Retinal pigment epithelial cell (primary cell): ENCODE measurements at places on chromosomes 6 and 20.

DNA sequence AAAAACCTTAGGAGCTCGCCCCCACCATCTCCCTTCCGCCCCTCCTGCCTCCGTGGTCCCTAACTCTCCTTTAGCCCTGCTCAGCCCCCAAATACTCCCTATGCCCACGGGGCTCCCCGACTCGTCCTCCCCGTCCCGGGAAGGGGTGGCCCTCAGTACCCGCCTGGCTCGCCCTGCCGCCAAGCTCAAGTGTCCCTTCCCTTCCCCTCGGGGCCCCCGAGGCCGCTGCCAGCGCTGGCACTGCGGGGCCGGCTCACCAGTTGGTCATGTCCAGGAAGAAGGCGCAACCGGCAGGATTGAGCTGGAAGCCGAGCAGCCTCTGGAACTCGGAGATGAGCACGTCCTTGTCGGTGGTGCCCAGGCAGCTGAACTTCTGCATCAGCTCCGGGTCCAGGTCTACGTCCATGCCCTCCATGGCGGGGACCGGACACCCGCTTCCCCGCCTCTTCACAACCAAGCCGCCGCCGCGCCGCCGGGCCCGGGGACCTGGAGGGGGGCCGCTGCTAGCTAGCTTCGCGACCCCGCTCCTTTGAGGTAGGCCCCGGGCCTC, 303 bp downstream of the ILRUN start:
- DNase-seq: no peak

DNA sequence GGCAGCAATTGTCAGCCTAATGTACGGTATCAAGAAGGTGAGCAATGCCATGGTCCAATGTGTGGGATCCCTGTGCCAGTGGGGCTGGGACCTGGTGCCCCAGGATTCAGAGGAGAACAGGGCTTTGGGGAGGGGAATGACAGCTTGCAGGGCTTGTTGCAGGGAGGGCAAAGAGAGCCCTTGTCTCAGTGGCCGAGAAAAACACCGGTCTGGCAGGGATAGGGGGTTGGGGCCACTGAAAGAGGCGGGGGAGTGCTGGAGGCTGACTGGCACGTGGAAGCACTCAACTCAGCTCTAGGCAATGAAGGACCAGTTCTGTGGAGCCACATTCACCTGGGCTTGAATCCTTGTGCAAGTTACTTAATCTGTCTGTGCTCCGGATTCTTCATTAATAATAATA, 3.5 kb upstream of the MUCL3 start:
- DNase-seq: no peak

- no peak for DNase-seq
Observed at GRCh38 chr6:3739311-3739897, 12.1 kb downstream of the PXDC1 start.

GRCh38 chr6:118335325-118335816, 212.7 kb upstream of the PLN start:
- no peak for DNase-seq

DNA sequence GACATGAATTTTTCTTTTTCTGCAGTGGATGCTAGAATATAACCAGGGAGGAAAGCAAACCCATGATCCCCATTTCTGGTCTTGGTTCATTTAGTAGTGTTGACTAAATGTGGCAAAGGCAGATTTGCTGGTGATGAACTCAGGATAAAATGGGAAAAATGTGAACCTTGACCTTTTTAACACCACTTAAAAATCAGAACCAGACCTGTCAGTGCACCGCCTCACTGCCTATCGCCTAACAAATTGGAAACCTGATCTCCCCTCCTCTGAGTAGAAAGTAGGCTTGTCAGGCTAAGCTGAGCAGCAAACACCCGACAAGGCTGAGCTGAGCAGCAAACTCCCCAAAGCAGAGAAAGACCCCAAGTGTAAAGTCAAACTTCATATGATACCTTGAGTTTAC, 254.8 kb downstream of the FOXC1 start:
- DNase-seq: no peak

DNA sequence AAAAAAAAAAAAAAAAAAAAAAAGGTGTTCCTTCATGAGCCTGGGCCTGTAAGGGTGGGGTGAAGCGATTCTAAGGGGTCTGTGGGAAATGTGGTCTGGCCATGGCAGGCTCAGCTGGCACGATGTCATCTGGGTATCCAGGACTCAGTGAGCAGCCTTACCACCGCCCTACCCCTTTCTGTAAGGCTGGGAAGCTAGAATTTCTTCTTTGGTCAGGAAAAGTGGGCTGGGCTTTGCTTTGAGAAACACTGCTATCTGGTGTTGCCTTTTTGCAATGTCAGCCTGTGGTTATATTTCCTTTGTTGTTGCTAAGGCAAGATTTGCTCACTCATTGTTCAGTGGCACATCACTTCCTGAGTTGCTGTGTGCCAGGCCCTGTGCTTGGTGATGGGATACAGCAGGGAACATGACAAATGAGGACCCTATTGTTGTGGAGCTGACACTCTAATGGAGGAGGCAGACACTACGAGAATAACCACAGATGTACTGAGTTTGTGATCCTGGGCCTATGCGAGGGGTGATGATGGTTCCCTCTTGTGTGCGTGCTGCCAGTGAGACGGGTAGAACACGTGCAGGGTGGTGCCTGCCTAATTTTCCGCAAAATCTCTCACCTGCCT, 45.9 kb upstream of the ZNFX1 start:
- DNase-seq: no peak

GRCh38 chr6:45265246-45265645, 62.9 kb upstream of the RUNX2 start:
- no peak for DNase-seq

DNA sequence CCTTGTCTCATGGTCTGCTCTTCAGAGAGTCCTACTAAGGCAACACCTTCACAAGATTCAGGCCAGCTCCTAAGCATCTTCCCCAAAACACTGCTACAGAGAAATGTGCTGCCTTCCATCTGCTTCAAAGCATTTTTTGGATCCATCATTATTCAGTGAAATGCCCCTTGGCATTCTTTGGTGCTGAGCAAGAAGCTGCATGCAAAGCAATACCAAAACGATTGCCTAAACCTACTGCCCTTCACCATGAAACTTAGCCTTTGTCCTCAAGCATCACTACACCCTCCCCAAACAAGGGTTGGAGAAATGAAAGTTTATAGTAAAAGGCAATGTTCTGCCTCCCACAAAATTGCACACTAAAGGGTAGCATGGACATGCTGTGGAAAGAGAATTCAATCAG, 93.5 kb downstream of the SNAP25 start:
- no peak for DNase-seq

GRCh38 chr20:4243071-4243470, 227.7 kb upstream of the RNF24 start:
- DNase-seq: no peak

DNA sequence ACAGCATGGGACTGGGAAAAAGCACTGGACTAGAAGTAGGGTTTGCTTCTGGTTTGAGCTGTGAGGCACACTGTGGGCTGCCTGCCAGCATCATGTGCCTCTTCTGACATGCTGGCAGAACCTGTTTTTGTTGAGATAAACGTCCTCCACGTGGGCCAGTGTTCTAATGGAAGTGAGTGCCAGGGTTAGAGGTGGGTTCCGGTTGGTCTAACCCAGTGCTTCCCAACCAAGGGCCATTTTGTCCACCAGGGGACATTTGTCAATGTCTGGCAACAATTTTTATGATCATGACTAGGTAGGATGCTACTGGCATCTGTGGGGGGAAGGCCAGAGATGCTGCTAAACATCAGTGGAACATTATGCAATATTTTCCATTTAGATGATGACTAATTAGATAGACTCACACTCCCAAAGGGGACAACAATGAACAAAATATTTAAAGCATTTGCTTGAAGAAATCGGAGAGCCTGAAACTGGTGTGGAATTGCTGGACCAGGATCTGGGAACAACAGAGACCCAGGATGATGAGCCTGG, 7.8 kb upstream of the APMAP start:
- DNase-seq: peak; percentile 28

DNA sequence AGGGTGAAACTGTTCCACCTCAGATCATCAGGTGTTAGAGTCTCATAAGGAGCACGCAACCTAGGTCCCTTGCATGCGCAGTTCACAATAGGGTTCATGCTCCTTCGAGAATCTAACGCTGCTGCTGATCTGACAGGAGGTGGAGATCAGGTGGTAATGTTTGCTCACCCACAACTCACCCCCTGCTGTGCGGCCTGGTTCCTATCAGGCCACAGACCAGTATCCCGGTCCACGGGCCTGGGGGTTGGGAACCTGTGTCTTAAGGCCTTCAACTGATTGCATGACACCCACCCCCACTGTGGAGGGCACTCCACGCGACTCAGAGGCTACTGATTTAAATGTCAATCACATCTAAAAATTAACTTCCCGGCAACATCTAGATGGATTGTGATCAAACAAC, 411.2 kb upstream of the SULF2 start:
- DNase-seq: no peak

DNA sequence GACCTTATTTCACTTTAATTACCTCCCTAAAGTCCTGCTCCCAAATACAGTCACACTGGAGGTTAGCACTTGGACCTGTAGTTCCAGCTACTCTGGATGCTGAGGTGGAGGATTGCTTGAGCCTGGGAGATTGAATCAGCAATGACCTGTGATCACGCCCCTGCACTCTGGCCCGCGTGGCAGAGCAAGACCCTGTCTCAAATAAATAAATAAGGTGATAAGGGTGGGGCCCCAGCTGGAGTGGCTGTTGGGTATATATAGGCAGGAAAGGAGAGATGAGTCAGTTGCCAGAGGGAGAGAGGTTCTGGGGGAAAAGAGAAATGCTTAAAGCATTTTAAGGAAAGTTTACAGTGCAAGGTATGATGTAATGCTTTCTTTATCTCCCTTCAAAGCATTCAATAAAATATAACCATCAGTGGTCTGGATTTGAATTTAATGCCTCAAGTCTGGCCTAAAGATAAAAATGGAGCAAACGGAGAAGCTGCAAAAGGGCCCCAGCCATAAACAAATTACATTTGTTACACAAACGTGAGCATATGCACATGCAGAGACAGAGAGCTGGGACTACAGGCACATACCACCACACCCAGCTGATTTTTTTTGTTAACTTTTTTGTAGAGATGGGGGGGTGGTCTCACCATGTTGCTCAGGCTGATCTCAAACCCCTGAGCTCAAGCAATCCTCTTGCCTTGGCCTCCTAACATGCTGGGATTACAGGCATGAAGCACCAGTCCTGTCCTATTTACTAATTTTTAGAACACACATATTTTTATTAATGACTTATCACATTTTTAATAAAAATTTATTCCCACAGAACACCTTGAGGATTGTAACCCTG, 6.1 kb upstream of the PM20D2 start:
- DNase-seq: no peak

DNA sequence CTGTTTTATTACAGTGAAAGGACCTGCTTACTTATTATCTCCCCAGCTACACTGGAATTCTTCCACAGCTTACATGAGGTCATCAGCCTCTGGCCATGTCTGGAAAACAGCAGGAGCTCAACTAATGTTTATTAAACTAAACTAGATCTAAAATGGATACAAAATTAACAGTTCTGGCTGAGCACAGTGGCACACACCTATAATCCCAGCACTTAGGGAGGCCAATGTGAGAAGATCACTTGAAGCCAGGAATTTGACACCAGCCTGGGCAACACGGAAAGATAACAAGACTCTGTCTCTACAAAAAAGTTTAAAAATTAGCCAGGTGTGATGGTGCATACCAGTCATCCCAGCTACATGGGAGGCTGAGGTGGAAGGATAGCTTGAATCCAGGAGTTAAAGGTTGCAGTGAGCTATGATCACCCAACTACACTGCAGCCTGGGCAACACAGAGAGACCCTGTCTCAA, 220.8 kb upstream of the MARCKS start:
- no peak for DNase-seq

GRCh38 chr6:136582711-136583471, 32.7 kb upstream of the MAP7 start:
- no peak for DNase-seq

GRCh38 chr20:51489611-51490010, 52.9 kb downstream of the NFATC2 start:
- DNase-seq: no peak

DNA sequence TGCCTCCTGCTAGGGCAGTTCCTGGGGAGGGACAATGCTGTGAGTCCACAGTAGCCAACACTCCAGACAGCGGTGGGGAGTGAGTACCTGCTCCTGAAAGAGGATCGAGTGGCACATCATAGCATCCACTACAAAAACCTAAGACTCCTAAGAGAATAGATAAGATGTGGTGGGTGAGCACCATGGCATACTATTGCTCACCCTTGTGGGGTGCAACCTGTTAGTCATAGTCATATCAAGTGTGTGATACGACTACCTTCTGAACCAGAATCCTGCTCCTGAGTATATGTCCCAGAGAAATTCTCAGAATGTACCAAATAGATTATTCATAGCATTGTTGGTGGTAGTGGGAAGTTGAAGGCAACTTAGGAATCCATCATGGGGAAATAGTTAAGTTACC, 62.7 kb upstream of the GLP1R start:
- no peak for DNase-seq

- no peak for DNase-seq
Observed at GRCh38 chr6:117687021-117687648, 11.9 kb downstream of the NUS1 start.

- DNase-seq: peak; percentile 53
Observed at GRCh38 chr6:31763619-31763940, 1.1 kb downstream of the SAPCD1 start.

DNA sequence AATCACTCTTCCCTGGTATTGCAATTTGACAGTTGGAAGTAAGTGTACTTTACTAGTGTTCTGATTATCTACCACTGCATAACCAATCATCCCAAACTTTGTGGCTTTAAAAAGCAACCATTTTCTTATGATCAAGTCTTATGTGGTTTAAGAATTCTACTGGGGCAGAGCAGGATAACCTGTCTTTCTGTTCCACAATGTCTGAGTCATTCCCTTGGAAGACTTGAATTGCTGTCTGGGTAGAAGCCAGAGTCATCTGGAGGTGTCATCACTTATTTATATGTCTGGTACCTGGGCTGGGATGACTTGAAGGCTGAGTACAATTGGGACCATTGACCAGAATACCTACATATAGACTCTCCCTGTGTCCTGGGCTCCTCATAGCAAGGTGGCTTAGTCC, 644.3 kb downstream of the HDGFL1 start:
- DNase-seq: no peak

DNA sequence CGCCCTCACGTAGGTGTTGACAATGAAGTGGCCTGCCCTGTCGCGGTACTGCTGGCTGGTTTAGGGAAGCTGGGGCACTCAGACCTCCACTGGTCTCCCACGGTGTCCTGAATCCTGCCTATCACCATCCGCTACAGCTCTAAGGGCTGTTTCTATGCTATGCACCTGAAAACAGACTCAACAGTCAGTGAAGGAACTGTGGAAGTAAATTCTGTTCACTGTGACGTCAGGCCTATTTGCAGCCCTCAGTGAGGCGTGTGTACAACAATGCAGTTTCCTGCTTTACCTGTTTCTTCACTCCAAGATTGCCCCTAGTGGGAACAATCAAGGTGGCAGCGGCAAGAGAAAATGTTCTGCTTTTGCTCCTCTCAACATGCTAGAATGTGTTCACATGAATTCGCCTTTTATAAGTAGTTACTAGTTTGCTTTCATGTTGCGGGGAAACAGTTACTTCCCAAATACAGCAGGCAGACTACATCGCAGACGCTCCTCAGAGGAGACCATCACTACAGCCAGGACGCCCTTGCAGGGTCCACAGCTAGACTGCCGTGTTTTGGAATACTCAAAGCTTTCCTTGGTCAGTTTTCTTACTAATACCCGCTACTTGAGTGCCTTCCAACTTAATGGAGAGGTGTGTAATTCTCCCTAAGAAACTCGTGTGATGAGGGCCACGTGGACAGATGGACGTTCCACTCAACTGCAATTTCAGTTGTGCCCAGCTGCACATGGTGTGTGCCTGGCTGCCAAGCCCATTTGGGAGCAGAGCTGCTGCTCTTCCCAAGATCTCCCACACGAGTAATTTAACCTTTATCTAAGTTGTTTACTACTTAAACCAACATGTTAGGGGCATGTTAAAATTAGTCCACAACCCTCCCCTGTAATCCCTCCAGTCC, 25.4 kb downstream of the DIDO1 start:
- DNase-seq: no peak
